Uterus (tissue), 4 donors: ENCODE measurements at places on chromosomes 2 and 18.

DNA sequence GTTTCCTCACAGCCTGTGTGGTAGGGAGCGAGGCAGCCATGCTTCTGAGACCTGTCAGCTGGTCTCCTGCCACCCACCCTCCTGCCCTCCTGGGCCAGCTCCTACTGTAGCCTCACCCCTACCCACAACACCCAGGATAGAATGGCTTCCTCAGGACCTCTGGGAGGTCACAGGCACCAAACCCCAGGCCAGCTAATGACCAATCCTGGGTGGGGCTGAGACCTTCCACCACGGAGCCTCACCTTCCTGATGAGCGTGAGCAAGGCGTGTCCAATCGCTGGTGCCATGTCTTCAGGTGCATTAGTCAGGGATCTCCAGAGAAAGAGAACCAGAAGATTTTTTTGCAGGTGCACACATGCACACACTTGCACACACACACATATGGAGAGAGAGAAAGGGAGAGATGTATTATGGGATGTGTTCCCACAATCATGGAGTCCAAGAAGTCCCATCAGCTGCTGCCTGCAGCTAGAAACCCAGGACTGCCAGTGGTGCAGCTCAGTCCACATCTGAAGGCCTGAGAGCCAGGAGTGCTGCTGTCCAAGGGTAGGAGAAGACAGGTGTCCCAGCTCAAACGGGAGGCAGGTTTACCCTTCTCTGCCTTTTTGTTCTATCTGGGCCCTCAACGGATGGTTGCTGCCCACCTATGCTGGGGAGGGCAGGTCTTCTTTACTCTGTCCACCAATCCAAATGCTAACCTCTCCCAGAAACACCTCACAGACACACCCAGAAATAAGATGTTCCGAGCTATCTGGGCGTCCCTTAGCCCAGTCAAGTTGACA is 70.4 kb upstream of the HDAC4 start:
- no peaks in the 10 kb centered on the region for H3K36me3 ChIP-seq
- no peak overlapping the region for H3K27ac ChIP-seq
- no peaks in the 10 kb centered on the region for H3K4me1 ChIP-seq
- DNase-seq = no peak

DNA sequence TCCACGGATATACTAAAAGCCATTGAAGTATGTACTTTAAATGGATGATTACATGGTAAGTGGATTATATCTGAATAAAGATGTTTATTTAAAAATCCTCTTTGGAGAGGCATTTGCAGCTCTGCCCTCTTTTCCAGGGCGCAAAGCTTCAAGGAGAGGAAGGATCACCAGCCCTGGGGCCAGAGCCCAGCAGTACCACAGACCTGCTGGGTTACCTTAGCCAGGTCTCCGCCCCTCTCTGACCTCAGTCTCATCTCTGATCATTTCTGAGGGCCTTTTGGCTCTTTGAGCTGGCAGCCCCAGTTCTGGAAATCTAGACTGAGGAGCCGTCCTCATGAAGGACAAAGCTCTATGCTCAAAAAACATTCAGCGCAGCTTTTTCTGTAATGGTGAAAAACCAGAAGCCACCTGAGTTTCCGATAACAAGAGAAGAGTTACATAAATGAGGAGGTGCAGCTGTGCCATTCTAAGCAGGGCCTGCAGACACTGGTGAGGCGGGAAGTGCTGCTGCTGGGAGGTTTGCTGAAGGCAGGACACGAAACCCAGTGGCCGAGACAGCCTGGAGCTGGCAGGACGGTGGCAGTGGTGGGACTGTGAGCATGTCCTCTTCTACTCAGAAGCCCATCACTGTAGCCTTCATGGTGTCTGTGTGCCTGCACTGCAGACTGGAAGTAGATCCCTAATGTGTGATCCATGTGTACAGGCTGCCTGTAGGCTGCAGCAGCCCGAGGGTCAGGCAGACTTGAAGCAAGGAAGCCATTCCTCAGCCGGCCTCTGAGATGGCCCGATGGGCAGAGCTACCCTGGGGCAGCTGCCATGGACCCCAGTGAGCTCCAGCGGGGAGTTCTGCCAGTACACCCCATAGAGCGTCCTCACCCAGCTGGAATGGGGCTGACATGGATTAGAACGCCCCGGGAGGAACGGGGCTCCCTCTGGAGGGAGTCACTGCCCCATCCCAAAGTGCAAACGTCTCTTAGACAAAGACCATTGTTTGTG is 27.7 kb downstream of the ADRA2B start:
- DNase-seq = no peak
- H3K4me3 ChIP-seq = no peak overlapping the region
- no peaks in the 10 kb centered on the region for H3K4me1 ChIP-seq

DNA sequence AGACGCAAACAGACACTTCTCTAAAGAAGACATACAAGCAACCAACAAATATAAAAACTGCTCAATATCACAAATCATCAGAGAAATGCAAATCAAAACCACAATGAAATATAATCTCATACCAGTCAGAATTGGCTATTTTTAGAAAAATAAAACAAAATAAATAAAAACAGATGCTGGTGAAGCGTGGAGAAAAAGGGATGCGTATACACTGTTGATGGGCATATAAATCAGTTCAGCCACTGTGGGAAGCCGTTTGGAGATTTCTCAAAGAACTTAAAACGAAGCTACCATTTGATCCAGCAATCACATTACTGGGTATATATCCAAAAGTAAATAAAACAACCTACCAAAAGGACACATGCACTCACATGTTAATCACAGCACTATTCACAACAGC is 206.2 kb downstream of the HNMT start:
- H3K36me3 ChIP-seq = no peaks in the 10 kb centered on the region
- no peaks in the 10 kb centered on the region for H3K4me1 ChIP-seq
- no peaks in the 10 kb centered on the region for H3K27me3 ChIP-seq
- no peak overlapping the region for H3K27ac ChIP-seq
- no peak for DNase-seq
- H3K4me3 ChIP-seq = no peak overlapping the region

GRCh38 chr2:203743441-203743981 is 37.1 kb downstream of the CD28 start:
- H3K4me3 ChIP-seq = no peak overlapping the region
- DNase-seq = no peak
- H3K27ac ChIP-seq = no peak overlapping the region
- H3K36me3 ChIP-seq = no peaks in the 10 kb centered on the region

DNA sequence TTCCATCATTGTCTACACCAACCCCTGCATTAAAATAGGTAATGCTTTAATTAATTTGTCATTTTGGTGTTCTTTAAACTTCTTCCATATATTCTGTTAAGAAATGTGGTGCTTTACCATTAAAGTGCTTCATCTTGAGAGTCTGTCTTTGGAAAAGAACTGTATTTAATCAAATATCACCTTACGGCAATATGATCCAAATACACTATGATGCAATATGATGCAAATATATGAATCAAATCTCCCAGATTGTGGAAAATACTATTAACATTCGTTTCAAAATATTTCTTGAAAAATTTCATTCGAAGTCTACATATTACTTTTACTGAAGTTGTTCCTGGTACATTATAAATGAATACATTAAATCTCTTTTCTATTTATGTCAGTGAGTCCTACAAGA is 23.0 kb downstream of the VPS4B start:
- no peaks in the 10 kb centered on the region for H3K36me3 ChIP-seq
- no peak overlapping the region for H3K27ac ChIP-seq
- H3K4me3 ChIP-seq = no peak overlapping the region
- no peaks in the 10 kb centered on the region for H3K27me3 ChIP-seq
- H3K4me1 ChIP-seq = no peaks in the 10 kb centered on the region
- DNase-seq = no peak
